Neuronal stem cell (in vitro differentiated cells): ENCODE measurements at places on chromosomes 7 and 10.

DNA sequence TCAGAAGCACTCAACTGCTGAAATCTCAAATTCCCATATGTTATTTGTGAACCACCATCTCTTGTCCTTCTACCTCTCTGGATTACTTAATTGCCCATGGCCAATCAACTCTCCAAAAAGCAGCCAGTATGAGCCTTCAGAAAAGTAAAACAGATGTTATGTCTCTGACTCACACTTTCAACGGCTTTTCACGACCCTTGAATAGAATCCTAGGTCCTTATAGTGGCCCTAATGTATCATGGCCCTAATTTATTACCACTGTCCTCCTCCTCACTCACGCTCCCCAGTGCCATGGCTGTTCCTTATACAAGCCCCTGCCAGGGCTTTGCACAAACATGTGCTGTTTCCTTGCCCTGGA, 20.0 kb downstream of the ZNF438 start:
- DNase-seq: no peak

DNA sequence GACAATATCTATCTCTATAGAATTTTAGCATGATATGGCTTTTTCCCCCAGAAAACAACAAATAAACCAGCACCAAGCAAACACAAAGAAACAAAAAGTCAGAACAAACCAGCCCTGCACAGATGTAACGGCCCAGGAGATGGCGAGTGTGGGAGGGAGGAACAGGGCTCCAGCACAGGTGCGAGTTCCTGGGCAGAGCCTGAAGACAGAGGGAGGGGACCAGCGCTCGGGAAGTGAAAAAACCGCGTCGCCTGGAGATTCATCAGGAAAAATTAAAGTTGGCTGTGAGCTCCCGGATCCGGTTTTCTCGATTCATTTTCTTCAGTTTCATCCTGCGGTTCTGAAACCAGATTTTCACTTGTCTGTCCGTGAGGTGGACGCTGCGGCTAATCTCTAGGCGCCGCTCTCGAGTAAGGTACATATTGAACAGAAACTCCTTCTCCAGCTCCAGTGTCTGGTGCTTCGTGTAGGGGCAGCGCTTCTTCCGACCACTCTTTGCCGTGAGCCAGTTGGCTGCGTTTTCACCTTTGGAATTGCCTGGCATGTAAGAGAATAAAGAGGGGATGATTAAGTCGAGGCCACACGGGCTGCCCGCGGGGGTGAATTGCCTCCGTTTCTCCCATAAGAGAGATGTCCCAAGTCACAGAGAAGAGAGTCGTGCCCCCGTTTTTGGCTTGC, 2.3 kb downstream of the HOXA10 start:
- no peak for DNase-seq

GRCh38 chr10:54284526-54285193, 516.4 kb downstream of the PCDH15 start:
- DNase-seq: no peak

DNA sequence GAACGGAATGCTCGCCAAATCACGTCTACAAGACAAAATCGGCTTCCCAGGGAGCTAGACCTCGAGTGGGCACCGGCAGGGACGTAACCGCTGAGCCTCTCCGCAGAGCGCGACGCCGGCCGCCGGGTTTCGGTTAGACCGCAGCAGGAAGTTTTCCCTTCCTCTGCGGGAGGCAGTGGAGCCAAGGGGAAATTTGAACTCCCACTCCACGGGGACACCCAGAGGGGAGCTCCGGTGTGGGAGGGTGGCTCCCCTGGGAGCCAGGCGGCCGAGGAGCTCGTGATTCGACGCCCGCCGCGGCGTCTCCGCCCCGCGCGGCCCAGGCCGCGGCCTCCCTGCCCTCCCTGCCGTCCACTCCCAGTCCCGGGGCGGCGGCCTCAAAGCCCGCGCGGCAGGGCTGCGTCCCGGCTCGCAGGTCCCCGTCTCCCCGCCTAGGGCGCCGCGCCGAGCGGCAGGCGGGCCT, 426 bp downstream of the SYPL1 start:
- no peak for DNase-seq

DNA sequence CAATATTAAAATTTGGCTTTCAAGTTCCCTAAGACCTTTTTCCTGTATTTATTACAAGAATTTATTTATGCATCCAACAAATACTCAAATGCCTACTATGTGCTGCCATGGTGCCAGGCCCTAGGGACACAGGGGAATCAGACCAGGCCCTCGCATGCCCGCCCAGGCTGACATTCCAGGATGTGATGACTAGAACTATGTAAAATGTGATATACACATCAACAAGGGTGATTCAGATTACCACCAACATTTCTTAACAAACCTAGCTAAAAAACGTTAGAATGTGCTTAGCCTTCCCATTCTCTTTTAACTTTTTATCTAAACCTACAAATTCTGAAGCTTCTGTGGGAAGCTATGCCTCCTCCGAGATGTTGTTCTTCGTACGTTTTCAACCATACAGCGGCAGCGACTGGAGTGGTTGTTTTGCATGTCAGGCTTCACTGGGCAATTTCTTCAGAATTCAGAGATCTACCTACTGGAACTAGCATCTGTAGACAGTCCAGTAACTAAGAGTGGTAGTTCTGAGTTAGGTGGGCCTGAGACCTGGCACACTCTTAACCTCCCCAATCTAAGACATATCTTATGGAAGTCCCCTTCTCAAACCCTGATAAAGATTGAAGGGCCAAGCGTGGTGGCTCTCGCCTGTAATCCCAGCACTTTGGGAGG, 22.1 kb downstream of the GNA12 start:
- no peak for DNase-seq

- DNase-seq: no peak
Measured at GRCh38 chr7:106537119-106537518, 123.8 kb downstream of the CCDC71L start.

DNA sequence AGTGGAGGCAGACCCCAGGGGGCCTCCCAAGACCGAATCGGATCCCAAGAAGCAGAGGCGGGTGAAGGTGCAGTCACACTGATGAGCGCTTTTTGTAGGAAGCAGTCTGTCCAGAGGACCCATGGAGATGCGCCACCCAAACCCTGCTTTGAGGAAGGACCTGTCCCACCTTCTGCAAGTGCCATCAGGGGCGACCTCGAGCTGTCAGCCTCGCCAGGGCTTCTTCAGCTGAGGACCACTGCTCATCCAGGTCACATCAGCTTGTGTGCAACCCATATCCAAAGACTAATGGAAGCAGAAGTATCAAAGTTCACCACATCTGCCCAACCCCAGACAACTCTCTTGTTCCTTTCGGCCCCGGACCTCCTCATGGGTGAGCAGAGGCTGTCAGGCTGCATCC, 61.5 kb downstream of the KCNH2 start:
- no peak for DNase-seq

- peak; percentile 71 for DNase-seq
Measured at GRCh38 chr10:14536241-14537213, 205.8 kb upstream of the FRMD4A start.

DNA sequence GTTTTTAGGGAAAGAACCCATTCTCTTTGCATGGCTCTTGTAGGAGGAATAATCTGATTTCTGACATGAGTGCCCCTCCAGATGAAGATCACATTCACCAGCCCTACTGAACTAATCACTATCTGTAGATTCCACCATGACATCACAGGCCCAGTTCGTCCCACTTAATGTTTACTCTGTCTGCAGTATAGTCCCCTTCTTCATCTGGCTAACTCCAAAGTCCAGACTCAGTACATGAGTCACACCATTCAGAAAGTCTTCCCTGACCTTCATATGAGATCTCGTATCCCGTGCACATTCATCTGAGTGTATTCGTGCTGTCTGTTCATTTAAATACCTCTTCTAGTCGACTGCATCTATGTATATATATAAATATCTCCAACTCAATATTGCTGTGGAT, 366.5 kb upstream of the AKR1E2 start:
- no peak for DNase-seq

DNA sequence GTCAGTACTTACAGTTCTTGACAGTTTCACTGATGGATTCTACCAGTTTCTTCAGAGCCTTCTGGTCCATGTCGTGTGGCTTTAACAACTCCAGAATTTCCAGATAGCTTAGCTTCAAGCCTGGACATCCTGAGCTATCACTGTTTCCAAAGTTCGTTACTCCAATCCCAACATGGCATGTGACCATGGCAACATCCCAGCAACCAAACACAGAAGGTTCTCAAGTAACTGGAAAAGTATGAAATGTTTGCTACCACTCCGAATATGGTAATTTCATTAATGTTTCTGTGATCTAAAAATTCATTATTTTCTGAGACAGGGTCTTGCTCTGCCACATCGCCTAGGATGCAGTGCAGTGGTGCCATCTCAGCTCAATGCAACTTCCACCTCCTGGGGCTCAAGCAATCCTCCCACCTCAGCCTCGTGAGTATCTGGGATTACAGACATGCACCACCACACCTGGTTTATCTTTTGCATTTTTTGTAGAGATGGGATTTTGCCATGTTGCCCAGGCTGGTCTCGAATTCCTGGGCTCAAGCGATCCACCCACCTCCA, 29.3 kb downstream of the RBM48 start:
- no peak for DNase-seq

GRCh38 chr10:123869020-123869414, 22.6 kb downstream of the CPXM2 start:
- no peak for DNase-seq

- no peak for DNase-seq
Measured at GRCh38 chr10:114635797-114636550, 22.1 kb downstream of the ABLIM1 start.

GRCh38 chr10:48526011-48526821, 78.7 kb downstream of the ARHGAP22 start:
- peak; percentile 36 for DNase-seq

GRCh38 chr10:49149881-49150280, 16.1 kb upstream of the FAM170B start:
- no peak for DNase-seq

DNA sequence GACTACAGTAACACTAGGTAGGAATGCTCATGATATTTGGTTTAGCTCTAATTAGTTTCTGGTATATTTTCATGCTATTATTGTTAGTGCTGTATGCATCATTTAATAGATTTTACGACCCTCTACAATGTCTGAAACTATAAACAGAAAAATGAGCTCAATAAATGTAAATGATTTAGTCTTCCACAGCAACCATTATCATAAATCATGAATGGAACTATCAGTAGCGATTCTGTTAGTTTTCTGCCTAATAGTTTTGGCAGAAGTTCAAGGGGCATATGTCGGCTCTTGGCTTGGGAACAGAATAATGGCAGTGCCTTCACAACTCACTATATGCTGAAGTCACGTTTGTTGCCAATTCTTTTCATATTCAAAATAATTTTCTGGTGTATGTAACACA, 494.8 kb downstream of the PARD3 start:
- no peak for DNase-seq

DNA sequence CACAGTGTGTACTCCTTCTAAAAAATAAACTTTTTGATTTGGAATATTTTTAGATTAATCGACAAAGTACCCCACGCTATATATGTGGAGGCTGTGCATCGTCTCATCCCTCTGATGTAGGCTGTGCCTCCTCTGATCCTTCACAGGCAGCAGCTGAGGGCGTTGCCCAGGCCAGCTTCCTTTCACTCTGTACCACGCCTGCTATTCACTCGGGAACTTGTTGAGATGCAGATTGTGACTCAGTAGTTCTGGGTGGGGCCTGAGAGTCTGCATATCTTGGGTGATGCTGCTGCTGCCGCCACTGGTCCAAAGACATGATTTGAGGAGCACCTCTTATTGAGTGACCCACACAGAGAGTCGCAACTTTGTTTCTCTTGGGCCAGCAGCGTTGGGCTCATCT, 7.9 kb upstream of the C10orf120 start:
- DNase-seq: no peak

GRCh38 chr10:132879408-132880127, 62.8 kb downstream of the CFAP46 start:
- DNase-seq: no peak

DNA sequence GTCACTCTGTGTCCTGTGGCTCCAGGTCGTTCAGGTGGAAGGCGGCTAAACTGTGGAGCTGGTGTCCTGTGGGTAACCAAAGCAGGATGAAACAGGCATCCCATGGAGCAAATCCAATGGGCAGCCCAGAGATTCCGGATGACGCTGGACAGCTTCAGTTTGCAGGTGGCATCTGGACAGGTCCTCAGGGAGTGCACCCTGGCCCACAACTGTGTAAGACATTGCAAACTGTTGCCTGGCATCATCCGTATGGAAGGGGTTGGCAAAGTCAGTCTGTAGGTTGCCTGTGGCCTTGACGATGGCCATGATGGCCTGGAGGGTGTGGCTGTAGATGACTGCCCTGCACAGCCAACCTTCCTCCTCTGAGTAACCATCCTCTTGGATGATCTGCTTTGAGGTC, 35.5 kb downstream of the RPS24 start:
- DNase-seq: no peak

GRCh38 chr7:37337522-37337921, 111.1 kb downstream of the ELMO1 start:
- DNase-seq: no peak

DNA sequence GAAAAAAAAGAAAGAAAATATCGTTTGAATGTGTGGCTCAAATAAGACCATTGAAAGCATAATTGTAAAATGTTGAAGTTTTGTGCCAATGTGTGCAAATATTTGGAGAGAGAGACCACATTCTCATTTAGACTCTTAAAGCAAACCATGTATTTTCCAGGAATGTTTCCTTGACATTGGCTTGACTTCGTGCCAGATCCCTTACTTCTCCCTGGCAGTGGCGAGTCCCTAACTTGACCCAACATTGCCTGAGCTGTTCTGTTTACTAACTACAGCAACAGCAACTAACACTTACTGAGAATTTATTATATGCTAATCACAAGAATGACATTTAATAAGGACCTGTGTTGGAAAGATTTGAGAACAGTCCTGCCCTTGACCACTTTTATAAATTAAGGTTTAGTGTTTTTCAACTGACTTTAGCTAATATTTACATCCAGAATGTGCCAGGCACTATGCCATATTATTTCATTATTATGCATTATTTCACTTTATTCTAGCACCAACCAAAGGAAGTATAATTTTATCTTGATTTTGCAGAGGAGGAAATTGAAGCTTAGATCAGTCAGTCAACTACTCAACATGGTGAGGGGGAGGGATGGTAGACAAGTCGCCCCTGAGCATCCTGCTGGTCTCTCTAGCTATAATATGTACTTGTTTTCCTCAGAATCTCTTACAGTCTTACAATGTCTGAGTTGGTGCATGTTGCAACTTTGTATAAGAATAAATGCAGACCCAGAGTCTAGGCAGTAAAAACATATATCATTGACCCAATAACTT, 29.7 kb downstream of the ZNF467 start:
- DNase-seq: no peak

- no peak for DNase-seq
Measured at GRCh38 chr7:36682102-36682501, 42.2 kb downstream of the AOAH start.

DNA sequence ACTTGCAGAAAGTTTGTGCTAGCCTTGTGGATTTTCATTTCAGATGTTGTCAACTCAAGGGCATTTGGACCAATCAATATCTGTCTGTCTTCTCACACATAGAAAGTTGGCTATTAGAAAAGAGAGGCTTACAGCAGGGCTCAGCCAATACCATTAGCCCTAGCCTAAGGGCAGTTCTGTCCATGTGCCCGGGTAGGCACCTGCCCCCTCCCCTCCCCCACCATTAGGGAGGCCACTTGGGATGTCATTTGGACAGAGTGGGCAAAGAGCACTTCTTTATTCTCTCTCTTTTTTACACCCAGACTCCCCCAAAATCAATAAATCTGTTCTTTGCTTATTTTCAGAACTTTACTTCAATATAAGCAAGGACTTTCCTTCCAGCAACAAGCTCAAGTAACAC, 188.5 kb upstream of the MKI67 start:
- DNase-seq: no peak

- no peak for DNase-seq
Measured at GRCh38 chr10:128109707-128110106, 16.5 kb downstream of the MKI67 start.
